ENCODE measurements at places on chromosomes 16 and 17.

- DNase-seq, result no peak
These were observed 31.3 kb upstream of the TNS4 start for GRCh38 chr17:40532520-40533253.

DNA sequence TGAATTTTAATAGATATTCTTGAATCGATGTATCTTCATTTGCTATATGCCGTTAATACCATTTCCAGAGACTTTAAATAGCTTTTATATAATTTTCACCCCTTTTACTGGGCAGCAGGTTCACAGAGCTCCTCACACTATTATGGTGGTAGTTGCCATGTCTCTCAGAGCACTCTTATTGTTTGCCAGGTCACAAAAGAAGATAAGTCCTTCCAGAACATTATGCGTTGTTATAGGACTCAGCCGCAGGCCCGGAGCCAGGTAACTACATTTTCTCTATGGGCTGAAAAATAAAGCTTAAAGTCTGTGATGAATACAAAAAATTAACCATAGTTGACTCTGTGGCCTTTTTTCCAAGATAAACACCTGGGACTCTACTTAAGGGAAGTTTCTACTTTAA lies 24.0 kb downstream of the AKTIP start:
- no peak for DNase-seq

DNA sequence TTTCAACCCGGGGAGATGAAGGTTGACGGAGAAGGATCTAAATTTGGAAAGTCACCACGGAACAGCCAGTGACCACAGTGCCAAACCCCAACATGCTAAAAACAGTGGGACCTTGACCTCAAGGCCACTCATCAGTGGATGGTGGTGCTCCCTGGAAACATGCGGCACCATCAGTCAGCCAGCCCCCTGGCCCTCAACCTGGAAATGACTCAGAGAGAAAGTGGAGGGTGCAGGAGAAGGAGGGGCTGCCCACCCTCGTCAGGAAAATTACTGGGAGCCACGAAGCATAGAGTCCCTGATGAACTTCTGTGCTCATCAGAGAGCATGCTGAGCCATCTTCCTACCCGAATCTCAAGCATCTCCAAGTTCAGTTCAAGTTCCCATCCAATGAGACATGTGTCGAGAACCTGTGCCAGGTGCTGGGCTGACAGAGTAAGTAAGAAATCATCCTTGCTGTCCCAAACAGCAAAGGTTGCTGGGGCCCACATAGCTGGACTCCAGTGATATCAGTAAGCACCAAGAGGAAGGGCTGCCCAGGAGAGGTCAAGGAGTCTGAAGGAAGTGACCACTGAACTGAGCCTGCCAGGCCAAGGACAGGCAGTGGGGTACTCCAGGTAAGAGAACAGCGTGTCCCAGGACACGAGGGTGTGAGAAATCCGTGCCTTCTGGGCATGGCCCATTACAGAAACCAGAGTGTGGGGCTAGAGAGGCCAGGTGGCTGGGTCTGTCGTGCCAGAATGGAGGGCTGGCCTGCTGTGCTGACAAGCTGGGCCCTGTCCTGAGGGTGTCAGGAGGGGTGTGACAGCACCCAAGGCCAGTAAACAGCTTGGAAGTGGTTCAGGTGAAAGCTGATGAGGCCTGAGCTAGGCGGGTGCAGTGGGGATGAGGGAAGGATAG lies 5.2 kb downstream of the PECAM1 start:
- no peak for DNase-seq

- no peak for DNase-seq
These were observed 872 bp downstream of the ELMO3 start for GRCh38 chr16:67199808-67200198.

- no peak for DNase-seq
These were observed 323.6 kb downstream of the C16orf95 start for GRCh38 chr16:86993426-86994110.

DNA sequence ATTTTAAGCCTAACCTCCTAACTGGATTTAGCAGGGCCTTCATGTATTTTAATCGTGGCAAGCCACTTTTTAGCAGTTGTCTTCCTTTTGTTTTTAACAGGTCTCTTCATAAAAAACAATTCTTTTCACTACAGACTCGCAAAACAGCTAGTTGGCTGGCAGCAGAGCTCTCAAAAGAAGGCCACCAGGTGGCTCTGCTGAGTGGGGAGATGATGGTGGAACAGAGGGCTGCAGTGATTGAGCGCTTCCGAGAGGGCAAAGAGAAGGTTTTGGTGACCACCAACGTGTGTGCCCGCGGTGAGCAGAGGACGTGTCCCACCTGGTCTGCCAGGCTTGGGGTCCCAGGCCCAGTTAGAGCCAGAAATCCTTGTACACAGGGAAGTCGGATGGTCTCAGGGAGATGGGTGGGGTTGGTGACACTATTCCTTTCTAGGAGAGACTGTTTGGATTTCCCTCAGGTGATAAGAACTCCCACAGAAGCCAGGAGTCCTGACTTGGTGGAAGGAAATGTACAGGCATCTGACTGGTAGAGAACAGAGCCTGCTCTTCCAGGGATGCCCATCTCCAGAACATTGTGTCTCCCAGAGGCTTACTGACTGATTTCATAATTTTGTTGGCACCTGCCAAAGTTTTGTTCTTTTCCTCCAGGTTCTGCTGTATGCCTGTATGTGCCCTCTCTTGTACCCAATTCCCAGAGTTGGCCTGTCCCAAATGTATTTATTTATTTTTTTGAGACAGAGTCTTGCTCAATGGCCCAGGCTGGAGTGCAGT lies 14.9 kb upstream of the DDX19A start:
- no peak for DNase-seq

- DNase-seq, result no peak
These were observed 2336.1 kb downstream of the TP53TG3F start for GRCh38 chr16:35795361-35796029.

DNA sequence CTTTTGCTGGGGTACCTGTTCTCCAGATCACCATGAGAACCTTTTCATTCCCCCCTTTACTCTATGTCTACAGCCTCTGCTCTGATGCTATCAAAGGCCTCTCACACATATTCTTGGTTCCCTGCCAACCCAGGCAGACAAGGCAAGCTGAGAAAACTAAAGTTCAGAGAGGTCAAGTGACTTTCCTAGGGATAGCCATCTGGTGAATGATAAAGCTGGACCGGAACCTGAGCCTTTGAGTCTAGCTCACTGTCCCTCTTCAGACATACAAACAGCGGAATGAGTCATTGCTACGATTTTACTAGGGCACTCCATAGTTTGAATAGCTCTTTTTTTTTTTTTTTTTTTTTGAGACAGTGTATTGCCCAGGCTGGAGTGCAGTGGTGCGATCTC lies 73.3 kb downstream of the XYLT1 start:
- DNase-seq, result no peak

DNA sequence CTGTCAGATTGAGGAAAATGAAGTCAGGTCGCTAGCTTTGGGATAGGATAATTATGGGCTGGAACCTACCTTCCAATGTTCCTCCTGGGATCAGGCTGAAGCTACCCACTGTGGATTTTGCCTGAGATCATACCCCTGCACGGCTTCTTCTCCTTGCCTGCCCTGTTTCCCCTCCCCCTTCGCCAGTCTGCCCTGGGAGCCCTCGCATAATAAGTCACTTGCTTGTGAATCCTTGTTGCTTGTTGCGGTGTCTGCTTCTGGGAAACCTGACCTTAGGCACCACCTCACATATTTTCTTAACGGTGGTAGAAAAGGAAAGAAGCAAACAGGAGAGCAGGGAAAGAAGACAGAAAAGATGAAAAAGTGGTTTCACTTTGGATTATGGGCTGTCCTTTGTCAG lies 13.3 kb upstream of the PMP22 start:
- no peak for DNase-seq

DNA sequence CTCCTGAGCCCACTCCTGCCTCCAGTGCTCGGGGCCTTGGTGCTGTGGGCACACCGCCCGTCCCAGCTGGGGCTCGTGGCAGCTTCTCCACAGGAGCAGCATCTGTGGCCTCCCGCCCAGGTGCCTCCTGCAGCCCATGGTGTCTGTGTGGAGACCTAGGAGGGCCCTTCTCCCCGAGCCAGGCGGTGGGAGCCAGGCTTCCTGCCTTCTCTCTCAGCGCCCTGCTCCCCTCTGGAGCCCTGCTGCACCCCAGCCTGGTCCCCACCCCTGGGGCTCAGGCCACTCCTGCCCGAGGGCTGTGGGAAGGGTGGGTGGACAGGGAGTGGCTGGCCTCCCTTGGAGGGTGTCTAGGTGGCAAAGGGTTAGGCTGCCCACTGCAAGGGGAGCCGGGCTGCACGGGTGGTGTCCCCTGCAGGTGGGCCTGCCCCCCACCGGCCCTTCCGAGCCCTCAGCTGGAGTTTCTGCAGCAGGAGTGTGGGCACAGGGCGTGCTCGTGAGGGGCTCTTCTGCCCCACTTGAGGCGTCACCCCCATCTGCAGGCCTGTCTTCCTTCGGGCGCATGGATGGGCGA lies 11.0 kb downstream of the CENPX start:
- no peak for DNase-seq

DNA sequence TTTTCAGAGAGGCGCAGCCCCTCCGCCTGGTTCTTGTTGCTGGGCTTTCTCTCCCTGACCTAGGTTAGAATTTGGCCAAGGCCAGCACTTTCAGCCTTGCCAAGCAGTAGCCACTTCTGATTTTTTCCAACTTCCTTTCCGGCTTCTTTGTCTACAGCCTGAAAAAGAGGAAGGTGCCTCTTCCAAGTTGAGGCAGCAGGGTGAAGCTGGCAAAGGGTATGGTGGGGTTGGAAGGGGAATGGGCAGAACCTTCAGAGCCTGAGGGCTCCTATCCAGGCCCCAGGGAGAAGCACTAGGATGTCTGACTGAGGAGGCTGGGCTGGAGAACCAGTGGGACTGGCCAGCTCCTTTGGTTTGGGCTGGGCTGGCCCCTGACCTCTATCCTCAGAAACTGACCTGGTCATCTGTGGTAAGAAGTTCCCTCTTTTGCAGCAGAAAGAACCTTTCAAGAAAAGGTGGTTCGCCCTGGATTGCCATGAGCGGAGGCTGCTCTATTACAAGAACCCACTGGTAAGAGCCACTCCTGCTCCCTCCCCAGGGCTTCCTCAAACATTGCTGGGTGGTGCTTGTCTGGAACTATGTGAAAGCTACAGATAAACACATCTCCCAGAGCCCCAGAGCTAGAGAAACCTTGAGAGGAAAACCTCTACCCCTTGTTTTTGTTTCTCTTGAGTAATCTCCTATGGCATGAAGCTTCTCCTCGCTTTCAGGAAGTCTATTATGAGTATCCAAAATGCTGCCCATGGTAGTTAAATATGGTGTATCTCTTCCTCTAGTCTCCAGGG lies 16.6 kb upstream of the RNF135 start:
- no peak for DNase-seq

GRCh38 chr16:81142864-81143263 lies 46.7 kb upstream of the GCSH start:
- DNase-seq, result no peak

- no peak for DNase-seq
These were observed 41.6 kb upstream of the RNFT1 start for GRCh38 chr17:60006160-60006559.

Data from vagina (tissue), 2 donors.